GM04504 (cell line): ENCODE measurements at places on chromosomes 1 and 21.

GRCh38 chr1:93003981-93004380 is 42.7 kb upstream of the DIPK1A start:
- no peak for DNase-seq

GRCh38 chr1:41792485-41792770 is 126.3 kb downstream of the HIVEP3 start:
- no peak for DNase-seq

GRCh38 chr21:35394049-35394448 is 344.9 kb upstream of the RUNX1 start:
- no peak for DNase-seq

GRCh38 chr21:46326110-46326703 is 2.3 kb downstream of the PCNT start:
- DNase-seq: no peak

GRCh38 chr1:46749404-46749803 is 30.5 kb upstream of the EFCAB14 start:
- DNase-seq: no peak

DNA sequence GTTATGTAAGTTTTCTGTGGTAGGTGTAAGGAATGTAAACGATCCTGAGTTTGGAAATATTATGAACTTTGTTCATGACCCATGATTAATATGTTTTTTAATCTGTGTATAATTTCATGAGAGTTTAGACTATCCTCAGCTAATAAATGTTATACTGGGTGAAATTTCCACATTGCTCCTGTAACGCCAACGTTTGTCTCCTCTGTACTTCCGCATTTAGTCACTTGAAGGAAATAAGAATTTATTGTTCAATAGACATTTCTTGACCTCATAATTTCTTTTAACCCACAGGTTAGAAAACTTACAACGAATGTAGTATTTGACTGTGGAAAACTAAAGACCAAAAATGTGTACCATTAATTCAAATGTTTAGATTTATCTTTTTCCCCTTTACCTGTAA is 876 bp downstream of the KCNJ15 start:
- no peak for DNase-seq

DNA sequence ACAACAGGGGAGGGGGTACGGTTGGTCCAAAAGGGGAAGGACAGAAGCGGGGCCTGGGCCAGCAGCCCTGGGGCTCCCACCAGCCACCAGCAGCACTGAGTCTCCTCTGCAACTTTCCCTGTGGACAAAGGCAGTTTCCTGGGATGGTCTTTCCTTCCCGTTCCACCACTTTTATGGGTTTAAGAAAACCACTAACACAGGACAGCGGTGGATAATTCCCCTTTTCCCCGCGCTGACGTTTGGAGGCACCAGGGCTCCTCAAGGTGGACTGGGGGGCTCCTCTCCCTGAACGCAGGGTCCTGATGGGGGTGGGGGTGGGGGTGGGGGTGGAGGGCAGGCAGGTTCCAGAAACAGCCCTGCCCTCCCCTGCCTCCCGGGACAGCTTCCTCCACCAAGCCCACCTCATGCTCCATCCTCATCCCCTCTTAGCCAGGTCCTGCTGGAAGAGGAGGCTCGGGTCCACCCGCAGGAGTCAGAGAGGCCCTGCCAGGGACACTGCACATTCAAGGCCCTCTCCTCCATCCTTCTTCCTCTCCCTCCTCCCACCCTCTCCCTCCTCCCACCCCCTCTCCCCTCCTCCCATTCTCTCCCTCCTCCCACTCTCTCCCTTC is 4.8 kb upstream of the COL6A1 start:
- no peak for DNase-seq

DNA sequence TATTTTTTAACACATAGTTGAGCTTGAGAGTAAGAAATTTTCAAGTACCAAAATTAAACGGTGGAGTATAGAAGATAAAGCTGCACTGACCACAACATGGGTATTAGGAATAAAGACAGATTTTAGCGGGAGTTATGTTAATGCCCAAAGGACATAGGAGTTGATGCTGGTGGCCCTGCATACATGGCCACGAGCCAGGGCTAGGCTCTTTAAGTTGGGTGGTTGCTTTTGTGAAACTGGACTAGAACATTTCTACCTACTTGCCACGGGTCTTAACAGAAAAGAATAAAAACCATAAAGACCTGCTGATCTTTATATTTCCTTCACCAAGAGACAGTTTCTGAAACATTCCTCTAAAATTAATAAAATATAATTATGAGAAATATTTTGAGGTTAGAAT is 14.9 kb downstream of the EDEM3 start:
- no peak for DNase-seq

DNA sequence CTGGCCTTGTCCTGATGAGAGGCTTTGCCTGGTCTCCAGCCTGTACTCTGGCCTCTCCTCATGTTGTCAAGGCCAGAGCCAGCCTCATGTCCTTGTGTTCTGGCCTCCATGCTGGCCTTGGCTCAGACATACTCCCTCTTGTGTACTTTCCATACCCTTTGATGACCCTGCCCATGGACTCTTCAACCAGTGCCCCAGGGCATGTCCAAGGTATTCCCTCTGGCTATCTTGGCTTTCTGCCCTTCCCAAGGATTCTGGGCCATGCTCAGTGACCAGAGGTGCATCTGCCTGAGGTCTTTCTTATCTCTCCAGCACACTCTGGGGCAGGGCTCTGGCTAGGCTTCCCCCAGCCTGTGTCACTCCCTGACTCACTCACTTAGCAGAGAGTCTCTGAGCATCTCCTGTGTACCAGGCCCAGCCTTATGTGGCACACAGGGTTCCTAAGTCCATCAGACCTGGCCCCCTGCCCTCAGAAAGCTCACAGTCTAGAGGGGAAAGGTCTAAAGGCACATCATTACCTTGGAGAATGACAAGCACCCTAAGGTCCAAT is 141.4 kb upstream of the GRIK3 start:
- DNase-seq: no peak

DNA sequence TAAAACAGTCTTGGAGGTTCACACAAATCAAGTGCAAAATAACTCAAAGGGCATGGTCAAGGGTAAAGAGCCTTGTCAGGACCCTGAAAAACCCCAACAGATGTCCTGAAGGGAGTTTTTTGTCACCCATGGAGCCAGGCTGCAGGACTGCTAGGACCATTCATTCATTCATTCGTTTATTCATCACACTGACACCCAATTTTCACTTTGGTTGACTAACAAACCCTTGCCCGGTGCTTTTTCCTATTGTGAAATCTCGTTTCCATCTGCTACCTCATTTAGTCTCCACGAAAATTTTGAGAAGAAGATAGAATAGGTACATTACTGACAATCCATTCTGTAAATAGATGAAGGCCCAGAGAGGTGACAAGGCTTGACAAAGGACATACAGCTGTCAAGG is 216.0 kb downstream of the HIVEP3 start:
- no peak for DNase-seq

- DNase-seq: no peak
Measured at GRCh38 chr1:112515311-112516009, 6.7 kb downstream of the WNT2B start.

- DNase-seq: no peak
Measured at GRCh38 chr1:203768256-203768655, 3.3 kb downstream of the LAX1 start.

GRCh38 chr1:69836971-69837636 is 269.4 kb downstream of the LRRC7 start:
- no peak for DNase-seq

DNA sequence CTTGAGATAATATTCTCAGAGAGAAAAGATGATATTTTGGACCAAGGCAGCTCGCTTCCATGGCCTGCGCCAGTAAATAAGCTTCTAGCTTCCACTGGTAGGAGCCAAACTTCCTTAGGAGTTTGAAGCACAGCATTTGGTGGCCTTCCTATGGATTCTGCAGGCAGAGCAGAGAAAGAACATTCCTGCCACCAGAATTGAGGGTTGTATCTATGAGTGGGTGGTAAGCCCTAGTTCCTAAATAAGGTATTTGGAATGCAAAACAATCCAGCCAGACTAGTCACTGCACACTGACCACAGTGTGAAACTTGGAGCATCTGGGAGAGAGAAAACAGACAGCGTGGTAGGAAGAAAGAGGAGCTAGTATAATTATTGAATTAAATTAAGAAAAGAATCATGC is 54.1 kb upstream of the BCAR3 start:
- DNase-seq: peak; percentile 72

DNA sequence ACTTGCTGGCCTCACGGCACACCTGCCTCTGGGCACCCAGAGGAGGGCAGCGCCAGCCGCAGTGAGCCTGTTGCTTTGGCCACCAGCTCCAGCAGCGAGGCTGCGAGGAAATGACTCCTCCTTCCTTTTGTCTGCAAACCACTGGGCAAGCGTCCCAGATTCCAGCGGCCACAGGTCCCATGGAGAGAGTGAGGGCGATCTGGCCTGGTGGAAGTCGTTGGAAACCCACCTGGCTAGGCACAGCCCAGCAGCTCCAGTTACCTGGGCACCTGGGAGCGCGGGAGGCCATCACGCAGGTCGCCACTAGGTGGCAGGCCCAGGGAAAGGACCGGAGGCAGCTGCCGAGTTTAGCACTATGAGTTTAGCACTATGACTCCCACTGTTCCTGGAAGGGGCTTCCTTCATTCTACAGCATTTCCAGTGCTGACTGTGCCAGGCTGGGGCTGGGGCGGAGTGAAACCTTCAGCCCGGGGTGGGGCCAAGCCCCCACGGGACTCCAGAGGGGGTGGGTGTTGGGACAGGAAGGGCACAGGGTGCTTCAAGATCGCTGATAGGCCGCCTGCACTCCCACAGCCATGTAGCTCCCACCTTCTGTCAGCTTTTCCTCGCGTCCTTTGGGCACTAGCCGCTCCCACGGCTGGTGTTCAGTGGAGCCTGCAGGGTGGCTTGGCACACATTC is 1.1 kb upstream of the ESPN start:
- DNase-seq: no peak

DNA sequence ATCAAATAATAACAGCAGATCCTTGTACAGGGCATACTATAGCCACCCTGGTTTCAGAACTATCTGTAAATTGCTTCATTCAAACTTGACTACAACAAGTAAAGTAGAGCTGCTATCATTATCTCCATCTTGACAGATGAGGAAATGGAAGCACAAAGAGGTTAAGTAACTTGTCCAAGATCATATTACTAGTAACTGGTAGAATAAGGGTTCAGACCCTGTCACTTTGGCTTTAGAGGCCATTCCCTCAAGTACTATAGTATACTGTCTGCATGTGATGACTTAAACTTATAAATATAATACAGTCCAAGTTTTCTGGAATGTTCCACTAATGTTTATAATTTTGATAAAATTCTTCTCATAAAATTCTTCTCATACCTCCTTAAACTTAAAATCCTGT is 24.8 kb downstream of the PGM1 start:
- no peak for DNase-seq

DNA sequence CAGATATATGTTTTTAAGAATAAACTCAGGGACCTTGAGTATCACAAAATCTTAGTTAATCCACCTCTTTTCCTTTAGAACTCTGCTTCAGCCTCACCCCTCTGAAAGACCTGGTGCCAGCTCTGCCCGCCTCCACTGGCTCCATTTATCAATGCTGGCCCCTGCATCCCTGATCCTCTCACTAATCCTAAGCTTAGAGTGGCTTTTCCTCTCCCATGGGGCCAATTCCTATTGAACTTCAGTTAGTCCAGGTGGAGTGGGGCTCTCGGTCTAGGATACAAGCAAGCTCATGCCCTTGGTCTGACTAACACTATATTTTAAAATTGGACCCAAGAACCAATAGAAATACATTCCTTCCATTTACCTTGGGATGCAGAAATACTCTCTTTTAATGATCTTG is 87.0 kb downstream of the RGS7 start:
- no peak for DNase-seq
